ENCODE measurements at places on chromosomes 16 and 17. TPM values are rescaled to one million over a fixed set of nuclear protein-coding genes. Genes with fewer than 3 reads are reported as not detected.

GRCh38 chr17:48718227-48718760 is 4.0 kb downstream of the PRAC1 start:
- no peak overlapping the region for H3K27ac ChIP-seq
- no peak overlapping the region for H3K4me3 ChIP-seq
- DNase-seq: no peak
- no peaks in the 10 kb centered on the region for H3K36me3 ChIP-seq

GRCh38 chr17:76382803-76383545 is 1.4 kb upstream of the SPHK1 start:
- H3K4me1 ChIP-seq: peaks cover 56% of the 10 kb centered on the region
- H3K27me3 ChIP-seq: peaks cover 37% of the 10 kb centered on the region
- H3K36me3 ChIP-seq: peaks cover 18% of the 10 kb centered on the region
- peak; percentile 61 for DNase-seq
- peak overlapping the region; percentile 84 for H3K27ac ChIP-seq

GRCh38 chr17:36149296-36149820 is 27.1 kb downstream of the TBC1D3B start:
- DNase-seq: no peak
- H3K36me3 ChIP-seq: no peaks in the 10 kb centered on the region
- H3K4me3 ChIP-seq: no peak overlapping the region
- no peak overlapping the region for H3K27ac ChIP-seq
- peaks cover 4% of the 10 kb centered on the region for H3K27me3 ChIP-seq

DNA sequence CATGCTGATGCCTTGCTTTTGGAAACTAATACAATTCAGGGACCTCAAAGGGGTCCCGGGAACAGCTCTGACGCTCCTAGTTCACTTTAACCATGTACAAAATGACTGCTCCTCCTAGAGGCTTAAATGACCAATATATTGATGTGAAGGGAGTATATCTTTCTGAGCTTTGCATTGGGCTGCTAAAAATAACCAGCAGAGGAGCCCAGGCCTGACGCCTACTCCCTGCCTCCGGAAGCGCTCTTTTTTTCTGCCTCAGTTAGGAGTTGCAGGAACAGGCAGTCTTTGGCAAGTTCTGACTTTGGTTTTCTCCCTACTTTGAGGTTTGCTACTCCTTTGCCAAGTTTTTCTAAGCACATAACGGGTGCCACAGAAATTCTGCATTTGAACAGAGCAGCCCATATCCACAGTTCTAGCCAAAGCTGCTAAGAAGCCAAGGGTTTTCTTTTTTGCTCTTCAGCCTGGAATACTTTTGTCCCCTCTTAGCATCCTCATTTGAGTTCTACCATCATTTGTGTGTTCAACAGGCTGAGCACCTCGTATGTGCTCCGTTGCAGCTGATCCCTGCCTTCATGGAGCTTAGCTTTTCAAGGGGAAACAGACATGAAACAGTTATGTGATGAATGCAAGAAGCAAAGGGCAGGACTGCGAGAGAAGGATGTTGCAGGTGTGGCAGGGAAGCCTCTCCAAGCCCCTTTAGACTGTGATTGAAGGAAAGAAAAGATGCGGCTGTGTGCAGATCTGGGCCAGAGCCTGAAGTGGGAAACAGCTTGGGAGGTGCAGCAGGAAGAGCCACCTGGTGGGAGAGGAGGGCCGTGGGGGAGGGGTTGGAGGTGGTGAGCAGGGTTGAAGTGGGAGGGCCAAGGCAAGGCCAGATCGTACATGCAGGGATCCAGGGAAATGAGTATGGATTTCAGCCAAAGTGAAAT is 2.8 kb upstream of the NAGPA start:
- H3K36me3 ChIP-seq: no peaks in the 10 kb centered on the region
- H3K4me3 ChIP-seq: no peak overlapping the region
- no peaks in the 10 kb centered on the region for H3K27me3 ChIP-seq
- H3K4me1 ChIP-seq: peaks cover 15% of the 10 kb centered on the region
- H3K27ac ChIP-seq: no peak overlapping the region

- no peak for DNase-seq
- no peak overlapping the region for H3K4me3 ChIP-seq
- H3K36me3 ChIP-seq: no peaks in the 10 kb centered on the region
- H3K27me3 ChIP-seq: no peaks in the 10 kb centered on the region
- no peak overlapping the region for H3K27ac ChIP-seq
- H3K4me1 ChIP-seq: no peaks in the 10 kb centered on the region
Observed at GRCh38 chr17:78506454-78507309, 70.5 kb downstream of the DNAH17 start.

- peaks cover 73% of the 10 kb centered on the region for H3K4me1 ChIP-seq
- H3K27ac ChIP-seq: no peak overlapping the region
- peaks cover 4% of the 10 kb centered on the region for H3K27me3 ChIP-seq
- H3K4me3 ChIP-seq: no peak overlapping the region
- peaks cover 23% of the 10 kb centered on the region for H3K36me3 ChIP-seq
Observed at GRCh38 chr17:81337476-81337879, 42.4 kb upstream of the SLC38A10 start.

GRCh38 chr17:44972953-44973352 is 4.8 kb upstream of the C1QL1 start:
- H3K27me3 ChIP-seq: peaks cover 30% of the 10 kb centered on the region
- no peaks in the 10 kb centered on the region for H3K36me3 ChIP-seq
- no peak overlapping the region for H3K27ac ChIP-seq
- DNase-seq: no peak

DNA sequence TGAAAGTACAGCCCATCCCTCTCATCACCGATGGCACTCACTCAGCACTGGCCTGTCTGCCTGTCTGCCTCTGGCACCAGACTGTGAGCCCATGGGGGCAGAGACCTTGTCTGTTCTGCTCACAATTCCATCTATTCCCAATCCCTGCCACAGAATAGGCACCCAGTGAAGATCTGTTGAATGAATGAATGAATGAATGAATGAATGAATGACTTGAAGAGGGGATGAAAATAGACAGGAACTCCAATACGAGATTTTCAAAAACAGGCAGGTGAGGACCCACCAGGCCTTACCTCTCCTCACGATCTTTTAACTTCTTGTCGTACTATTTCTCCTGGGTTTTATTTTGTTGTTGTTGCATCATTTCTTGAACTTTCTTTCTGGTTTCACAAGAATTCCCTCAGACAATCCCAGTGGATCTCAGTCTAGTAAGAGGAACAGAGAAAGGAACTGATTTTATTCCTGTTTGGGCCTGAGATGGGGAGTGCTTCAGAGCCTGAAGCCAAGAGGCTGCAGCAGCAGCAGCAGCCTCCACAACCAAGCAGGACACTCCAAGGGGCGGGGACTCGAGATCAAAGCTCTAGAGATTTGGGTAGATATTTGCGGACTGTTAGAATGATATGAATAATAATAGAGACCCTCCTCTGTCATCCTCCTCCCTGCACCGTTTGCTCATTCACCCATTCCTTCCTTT is 17.7 kb downstream of the KRT9 start:
- DNase-seq: no peak
- H3K36me3 ChIP-seq: no peaks in the 10 kb centered on the region
- no peaks in the 10 kb centered on the region for H3K27me3 ChIP-seq
- H3K4me3 ChIP-seq: no peak overlapping the region

DNA sequence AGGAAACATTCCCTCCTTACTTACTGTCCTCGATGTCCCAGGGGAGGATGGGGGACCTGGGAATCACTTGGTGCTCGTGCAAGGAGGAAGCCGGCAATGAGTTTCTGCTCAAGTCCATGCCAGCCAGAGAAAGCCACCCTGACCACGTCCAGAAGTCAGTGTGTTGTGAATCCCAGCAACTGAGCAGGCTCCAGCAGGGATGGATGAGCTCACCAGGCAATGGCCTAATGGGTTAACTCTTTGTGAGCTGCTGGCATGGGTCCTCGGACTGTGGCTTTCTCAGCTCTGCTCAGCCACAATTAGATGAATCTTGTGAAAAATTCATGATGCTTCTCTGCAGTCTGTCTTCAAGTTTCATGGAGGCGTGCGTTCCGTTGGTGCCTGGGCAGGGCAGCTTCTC is at the start of gene PIRT:
TSS of gene PIRT (minus strand) at position 167 of the 400 bp plus-strand sequence. CDS start 12,442 bp downstream, outside the sequence.
- H3K27me3 ChIP-seq: no peaks in the 10 kb centered on the region
- peak within 1 kb of the TSS; percentile 37 for H3K4me3 ChIP-seq
- peaks cover 31% of the 10 kb centered on the region for H3K4me1 ChIP-seq

DNA sequence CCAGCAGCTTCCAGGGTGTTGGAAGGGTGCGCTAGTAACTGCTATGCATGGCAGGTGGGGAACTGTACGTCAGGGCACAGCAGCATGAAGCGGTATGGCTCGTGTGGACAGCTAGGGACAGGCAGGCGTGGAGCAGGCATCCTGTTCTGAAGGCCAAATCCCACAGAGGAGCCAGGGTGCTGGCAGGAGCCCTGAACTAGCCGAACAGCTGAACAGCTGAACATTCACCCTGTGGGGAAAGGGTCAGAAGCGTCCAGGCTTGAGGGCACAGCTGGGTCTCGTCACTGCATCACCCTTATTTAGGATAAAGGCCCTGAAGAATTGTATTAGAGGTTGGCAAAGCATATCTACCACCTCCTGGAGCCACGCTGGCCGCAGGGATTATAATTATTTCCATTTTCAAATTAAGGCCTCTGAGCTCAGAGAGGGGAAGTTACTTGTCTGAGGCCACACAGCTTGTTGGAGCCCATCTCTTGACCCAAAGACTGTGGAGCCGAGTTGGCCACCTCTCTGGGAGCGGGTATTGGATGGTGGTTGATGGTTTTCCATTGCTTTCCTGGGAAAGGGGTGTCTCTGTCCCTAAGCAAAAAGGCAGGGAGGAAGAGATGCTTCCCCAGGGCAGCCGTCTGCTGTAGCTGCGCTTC is 3.3 kb upstream of the STH start:
- H3K4me1 ChIP-seq: peaks cover 15% of the 10 kb centered on the region
- H3K27ac ChIP-seq: no peak overlapping the region
- H3K36me3 ChIP-seq: peaks cover 81% of the 10 kb centered on the region

DNA sequence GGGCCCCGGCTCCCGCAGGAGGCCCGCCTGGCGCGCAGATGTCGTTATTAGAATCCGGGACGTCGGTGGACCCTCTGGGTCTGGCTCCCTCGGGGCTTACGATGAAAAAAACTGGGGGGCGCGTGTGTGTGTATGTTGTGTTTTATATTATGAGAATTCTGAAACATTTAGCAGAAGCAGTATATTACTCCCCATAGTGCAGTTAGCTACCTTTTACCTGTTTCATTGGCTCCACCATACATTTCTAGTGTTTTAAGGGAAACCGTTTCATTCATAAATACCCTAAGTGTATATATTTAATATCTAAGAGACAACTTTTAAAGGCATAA is 486 bp upstream of the DNAJA2 start:
- H3K4me1 ChIP-seq: peaks cover 6% of the 10 kb centered on the region
- peak overlapping the region; percentile 93 for H3K27ac ChIP-seq
- H3K36me3 ChIP-seq: peaks cover 11% of the 10 kb centered on the region
- H3K4me3 ChIP-seq: peak overlapping the region; percentile 75
- H3K27me3 ChIP-seq: no peaks in the 10 kb centered on the region

DNA sequence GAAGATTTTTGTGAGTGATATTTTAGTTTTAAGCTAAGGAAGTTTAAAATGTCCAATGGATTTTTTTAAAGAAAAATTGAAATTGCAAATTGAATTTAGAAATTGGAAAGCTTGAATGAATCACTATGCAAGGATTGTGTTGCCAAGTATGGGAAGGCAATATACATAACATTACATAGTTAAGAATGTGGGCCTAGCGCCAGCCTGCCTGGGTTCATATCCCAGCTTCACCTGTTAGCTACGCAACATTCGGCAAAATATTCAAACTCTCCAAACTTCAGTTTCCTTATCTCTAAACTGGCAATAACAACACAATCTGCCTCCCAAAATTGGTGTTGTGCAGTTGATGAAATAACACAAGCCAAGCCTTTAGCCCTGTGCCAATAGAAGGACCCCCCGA is 50.4 kb upstream of the DNAH9 start:
- H3K27ac ChIP-seq: no peak overlapping the region
- H3K36me3 ChIP-seq: no peaks in the 10 kb centered on the region
- no peak for DNase-seq
- H3K4me1 ChIP-seq: no peaks in the 10 kb centered on the region
- H3K27me3 ChIP-seq: no peaks in the 10 kb centered on the region
- no peak overlapping the region for H3K4me3 ChIP-seq

- H3K4me1 ChIP-seq: peaks cover 9% of the 10 kb centered on the region
- no peaks in the 10 kb centered on the region for H3K36me3 ChIP-seq
- H3K4me3 ChIP-seq: no peak overlapping the region
Observed at GRCh38 chr16:48131201-48131935, 24.4 kb downstream of the ABCC12 start.

GRCh38 chr16:85457366-85457765 is 155.8 kb upstream of the GSE1 start:
- no peaks in the 10 kb centered on the region for H3K36me3 ChIP-seq
- peaks cover 45% of the 10 kb centered on the region for H3K4me1 ChIP-seq
- H3K27ac ChIP-seq: no peak overlapping the region
- no peaks in the 10 kb centered on the region for H3K27me3 ChIP-seq
- no peak for DNase-seq
- no peak overlapping the region for H3K4me3 ChIP-seq

- H3K27ac ChIP-seq: no peak overlapping the region
- DNase-seq: no peak
- H3K27me3 ChIP-seq: no peaks in the 10 kb centered on the region
- peaks cover 27% of the 10 kb centered on the region for H3K4me1 ChIP-seq
Observed at GRCh38 chr16:230949-231348, 1.7 kb upstream of the LUC7L start.

- no peaks in the 10 kb centered on the region for H3K4me1 ChIP-seq
- no peak for DNase-seq
- peaks cover 94% of the 10 kb centered on the region for H3K36me3 ChIP-seq
- no peaks in the 10 kb centered on the region for H3K27me3 ChIP-seq
- H3K4me3 ChIP-seq: no peak overlapping the region
- H3K27ac ChIP-seq: no peak overlapping the region
Observed at GRCh38 chr17:17170346-17170985, 35.7 kb downstream of the PLD6 start.

GRCh38 chr17:33874617-33875060 is 380.4 kb upstream of the CCL2 start:
- H3K4me1 ChIP-seq: no peaks in the 10 kb centered on the region
- H3K27me3 ChIP-seq: no peaks in the 10 kb centered on the region
- no peak for DNase-seq
- no peaks in the 10 kb centered on the region for H3K36me3 ChIP-seq

HOXB6 gene
- 20.2 TPM for total RNA-seq

WDR59 gene
- total RNA-seq: 34.8 TPM

RRN3 gene
- total RNA-seq: 43.4 TPM

SLC47A1 gene
- 47.3 TPM for total RNA-seq

KRT15 gene
- total RNA-seq: not detected

ZNF629 gene
- total RNA-seq: 7.8 TPM

RAD51C gene
- total RNA-seq: 40.7 TPM

ABCA5 gene
- total RNA-seq: 74.5 TPM

FSCN2 gene
- total RNA-seq: 1.7 TPM

CTRB2 gene
- not detected for total RNA-seq

Measured in spinal cord (tissue), 10 donors.